ENCODE measurements at places on chromosomes 3 and 15.

DNA sequence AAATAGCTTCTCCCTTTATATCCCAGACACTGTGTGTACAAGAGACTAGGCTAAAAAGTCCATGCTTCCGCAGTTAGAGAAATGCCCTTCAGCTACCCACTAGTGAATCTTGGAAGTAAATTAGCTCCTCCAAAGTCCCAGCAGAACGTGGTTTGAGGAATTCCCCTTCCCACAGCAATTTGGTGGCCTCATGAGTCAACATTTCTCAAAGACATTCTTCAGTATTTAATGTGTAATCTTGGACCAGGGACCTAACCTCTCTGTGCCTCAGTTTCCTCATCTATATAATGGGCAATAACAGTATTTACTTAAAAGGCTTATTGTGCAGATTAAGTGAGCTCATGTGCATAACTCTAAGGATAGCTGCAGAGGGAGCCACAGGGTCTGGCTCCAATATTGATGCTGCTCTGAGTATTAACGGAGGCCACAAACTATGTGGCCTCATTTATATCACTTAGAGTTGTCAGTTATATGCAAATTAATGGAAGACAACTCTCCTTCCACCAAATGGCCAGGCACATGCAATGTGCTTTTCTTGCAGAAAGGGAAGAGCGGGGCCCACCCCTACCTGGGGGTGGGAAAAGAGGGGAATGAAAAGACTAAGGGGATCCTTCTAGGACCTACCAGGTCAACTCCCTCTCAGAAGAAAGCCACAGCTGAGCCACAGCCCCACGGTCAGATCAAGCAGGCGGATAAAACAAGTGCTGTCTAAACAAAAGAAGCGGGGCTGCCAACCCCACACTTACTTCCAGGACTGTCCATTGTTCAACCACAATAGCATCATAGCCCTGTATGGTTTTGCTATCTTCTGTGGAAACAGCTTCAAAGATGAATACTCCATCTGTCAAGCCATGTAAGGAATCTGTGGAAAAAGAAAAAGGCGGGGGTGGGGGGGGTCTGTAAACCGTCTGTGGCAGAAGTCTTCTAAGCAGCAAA, 92.4 kb downstream of the OXNAD1 start:
- no peak overlapping the region for H3K4me3 ChIP-seq
- H3K4me1 ChIP-seq: peaks cover 34% of the 10 kb centered on the region
- DNase-seq: no peak
- peaks cover 56% of the 10 kb centered on the region for H3K36me3 ChIP-seq

DNA sequence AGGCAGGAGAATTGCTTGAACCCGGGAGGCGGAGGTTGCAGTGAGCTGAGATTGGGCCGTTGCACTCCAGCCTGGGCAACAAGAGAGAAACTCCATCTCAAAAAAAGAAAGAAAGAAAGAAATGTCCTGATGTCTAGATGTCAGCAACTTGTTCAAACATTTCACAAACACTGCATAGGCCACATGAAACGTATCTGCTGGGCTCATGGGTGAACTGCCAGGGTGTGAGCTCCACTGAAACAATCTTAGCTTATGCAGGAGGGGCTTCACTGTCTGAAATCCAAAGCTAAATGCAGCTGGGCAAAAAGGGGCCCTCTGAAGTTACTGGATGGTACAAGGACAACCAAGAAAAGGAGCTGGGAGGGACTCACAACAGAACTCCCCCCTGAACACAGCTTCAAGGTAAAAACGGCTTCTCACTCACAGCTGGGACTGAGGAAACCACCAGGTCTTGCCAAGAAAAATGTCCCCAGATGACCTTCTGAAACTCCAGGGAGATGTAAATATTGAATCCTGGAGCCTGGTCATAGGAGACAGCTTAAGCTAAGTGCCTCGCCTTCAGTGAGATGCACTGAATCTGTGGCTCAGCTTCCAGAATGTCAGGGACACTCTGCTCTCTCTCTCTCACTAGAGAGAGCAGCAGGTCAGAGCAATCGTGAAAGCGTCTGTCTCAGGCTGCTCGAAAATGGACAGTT, 31.9 kb downstream of the SEC61A1 start:
- no peaks in the 10 kb centered on the region for H3K27me3 ChIP-seq
- H3K4me3 ChIP-seq: no peak overlapping the region
- H3K36me3 ChIP-seq: peaks cover 50% of the 10 kb centered on the region

DNA sequence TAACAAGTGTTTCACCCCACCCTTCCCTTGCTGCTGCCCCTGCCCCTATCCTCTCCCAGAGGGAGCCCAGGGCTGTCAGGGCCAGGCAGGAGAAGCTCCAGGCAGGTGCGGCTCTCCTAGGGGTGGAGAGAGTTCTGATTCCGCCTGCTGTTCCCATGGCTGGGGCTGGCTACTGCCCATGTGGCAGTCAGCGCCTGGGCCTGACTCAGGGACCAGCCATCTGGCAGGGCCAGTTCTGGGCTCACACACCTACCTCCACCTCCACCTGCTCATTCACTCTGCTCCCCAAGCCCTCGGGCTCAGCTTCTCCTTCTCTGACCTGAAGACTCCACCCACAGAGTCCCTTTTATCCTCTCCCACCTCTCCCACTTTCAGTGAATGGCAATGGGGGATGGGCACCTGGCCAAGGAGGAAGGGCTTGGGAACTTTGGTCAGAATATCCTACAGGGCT, 23.4 kb downstream of the AMOTL2 start:
- H3K36me3 ChIP-seq: peaks cover 5% of the 10 kb centered on the region
- DNase-seq: no peak
- H3K4me3 ChIP-seq: no peak overlapping the region
- H3K4me1 ChIP-seq: no peaks in the 10 kb centered on the region
- H3K27ac ChIP-seq: no peak overlapping the region
- no peaks in the 10 kb centered on the region for H3K27me3 ChIP-seq

DNA sequence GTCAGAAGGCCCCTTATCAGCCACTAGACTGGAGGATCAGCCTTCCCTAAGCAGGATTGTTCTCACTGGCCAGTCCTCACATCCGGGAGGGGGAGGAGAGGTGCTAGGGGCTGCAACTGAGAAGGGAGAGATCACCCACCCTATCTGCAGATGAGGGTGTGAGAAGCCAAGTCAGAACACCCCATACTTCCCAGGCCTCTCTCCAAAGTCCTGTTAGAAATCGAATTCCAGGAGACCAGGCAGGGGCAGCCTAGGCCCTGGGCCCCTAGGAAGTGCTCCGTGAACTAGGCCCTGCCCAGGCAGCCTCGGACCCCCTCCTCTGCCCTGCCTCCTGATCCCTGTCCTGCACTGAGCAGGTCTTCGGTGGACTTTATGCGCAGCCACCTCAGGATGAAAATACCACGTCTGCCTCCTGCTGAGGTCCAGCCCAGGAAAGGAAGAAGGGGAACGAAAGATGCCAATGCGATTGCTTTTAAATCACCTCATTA, 933 bp downstream of the DZIP1L start:
- no peaks in the 10 kb centered on the region for H3K36me3 ChIP-seq
- DNase-seq: no peak
- peaks cover 38% of the 10 kb centered on the region for H3K27me3 ChIP-seq
- H3K4me1 ChIP-seq: peaks cover 12% of the 10 kb centered on the region
- H3K27ac ChIP-seq: no peak overlapping the region

DNA sequence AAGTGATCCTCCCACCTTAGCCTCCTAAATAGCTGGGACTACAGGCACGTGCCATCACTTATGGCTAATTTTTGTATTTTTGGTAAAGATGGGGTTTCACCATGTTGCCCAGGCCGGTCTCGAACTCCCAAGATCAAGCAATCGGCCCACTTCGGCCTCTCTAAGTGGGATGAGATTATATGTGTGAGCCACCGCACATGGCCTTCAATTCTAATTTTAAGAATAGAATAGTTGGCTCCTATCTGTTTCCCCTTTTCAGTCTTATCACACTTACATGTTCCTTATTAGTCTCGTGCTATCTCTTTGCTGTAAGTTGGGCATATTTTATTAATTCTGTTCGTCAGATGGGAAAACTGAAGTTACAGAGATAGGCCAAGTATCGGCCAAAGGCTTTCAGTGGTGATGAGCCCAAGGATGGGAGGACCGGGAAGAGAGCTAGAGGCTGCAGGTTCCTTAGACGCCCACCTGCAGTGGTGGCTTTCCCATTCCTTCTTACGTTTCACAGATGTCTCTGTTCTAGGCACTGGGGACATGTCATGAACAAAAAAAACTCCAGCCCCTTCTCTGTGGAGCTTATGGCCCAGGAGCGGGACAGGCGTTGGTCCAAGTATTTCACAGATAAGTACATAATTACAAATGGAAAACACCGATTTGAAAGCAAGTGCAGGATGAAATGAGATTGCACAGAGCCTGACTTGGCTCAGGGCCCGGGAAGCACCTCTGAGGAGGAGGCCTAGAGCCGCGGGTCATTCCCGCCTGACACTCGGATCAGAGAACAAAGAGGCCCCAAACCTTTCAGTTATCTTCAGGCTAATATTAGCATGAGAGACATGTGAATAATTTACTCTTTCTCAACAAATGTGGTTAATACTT, 91.1 kb upstream of the KLF13 start:
- H3K4me3 ChIP-seq: no peak overlapping the region
- DNase-seq: no peak
- H3K4me1 ChIP-seq: peaks cover 17% of the 10 kb centered on the region
- H3K27ac ChIP-seq: no peak overlapping the region
- H3K27me3 ChIP-seq: no peaks in the 10 kb centered on the region
